Foreskin keratinocyte (primary cell): ENCODE measurements at places on chromosomes 2 and 18.

DNA sequence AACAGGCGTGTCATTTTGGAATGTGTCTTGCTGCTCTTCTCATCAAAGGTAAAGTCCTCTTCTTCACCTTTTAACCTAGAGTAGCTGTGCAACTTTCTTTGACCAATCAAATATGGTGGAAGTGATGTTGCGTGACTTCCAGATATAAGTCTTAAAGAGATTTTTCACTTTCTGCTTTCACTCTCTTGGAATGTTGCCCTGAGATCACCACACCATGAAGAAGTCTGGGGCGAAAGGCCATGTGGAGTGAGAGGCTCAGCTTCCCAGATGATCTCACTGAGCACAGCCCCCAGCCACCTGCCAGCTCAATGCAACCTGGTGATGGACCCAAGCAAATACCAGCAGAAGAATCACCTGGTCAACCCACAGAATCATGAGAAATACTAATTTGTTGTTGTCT, 7.1 kb upstream of the GALNT3 start:
- DNase-seq: no peak

DNA sequence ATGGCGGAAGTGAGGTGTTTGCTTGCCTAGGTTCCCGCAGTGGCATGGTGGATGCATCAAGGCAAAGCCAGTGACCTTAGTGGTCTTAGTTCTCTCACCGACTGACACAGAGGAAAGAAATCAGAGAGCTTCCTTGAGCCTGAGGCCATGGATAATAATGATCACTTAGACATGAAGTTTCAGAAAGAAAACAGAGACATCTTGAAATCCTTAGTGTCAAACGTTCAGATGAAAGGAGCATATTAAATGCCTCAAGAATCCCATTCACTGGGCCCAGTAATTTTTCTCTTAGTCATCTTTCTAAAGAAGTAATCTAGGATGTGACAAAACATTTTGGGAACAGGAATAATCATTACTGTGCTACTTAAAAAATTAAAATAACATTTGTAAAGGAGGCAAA, 35.2 kb downstream of the COPS8 start:
- no peak for DNase-seq

GRCh38 chr2:23297112-23297511, 87.9 kb upstream of the KLHL29 start:
- no peak for DNase-seq

GRCh38 chr2:71458413-71459083, 5.2 kb downstream of the DYSF start:
- DNase-seq: no peak

DNA sequence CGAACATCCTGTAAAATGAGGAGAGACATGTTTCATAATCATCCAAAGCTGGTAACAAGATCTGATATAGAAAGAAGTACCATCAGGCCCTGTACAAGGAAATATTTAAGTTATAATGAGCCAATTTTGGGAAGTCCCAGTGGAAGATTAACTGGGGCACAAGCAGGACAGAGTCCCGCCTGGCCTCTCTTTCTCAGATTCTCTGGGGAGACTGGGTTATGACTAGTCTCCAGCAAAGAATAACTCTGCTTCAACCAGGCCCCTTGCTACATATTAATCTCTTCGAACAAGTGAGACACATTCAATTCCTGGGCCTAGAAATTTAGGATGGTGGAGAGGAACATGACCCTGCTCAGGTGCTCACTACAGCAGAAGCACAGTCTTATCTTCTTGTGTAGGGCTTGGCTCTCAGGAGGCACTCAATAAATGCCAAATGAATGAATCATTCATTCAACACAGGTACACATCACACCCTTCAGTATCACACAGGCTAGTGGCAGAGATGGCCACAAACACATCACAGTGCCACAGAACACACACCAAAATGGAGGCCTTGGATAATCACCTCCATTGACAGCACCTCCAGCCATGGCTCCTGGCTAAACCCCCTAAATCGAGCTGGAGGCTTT, 46.4 kb upstream of the RNF152 start:
- no peak for DNase-seq

DNA sequence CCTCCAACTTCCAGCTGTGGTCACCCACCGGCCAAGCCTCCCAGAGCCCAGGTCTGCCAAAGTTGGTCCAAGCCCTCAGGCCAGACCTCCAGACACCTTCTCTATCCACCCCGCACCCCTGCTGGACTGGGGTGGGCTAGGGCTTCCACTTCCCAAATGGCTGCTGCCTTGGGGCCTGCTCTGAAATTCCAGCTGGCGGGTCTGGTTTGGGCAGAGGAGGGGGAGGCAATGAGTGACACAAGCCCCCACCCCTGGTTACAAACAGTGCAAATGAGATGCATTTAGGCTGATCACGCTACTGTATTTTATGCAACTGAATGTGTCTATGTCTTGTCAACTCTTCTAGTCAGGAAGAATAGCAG, 14.6 kb downstream of the POU3F3 start:
- DNase-seq: no peak

- no peak for DNase-seq
Observed at GRCh38 chr18:23203891-23204432, 68.7 kb downstream of the CABLES1 start.

DNA sequence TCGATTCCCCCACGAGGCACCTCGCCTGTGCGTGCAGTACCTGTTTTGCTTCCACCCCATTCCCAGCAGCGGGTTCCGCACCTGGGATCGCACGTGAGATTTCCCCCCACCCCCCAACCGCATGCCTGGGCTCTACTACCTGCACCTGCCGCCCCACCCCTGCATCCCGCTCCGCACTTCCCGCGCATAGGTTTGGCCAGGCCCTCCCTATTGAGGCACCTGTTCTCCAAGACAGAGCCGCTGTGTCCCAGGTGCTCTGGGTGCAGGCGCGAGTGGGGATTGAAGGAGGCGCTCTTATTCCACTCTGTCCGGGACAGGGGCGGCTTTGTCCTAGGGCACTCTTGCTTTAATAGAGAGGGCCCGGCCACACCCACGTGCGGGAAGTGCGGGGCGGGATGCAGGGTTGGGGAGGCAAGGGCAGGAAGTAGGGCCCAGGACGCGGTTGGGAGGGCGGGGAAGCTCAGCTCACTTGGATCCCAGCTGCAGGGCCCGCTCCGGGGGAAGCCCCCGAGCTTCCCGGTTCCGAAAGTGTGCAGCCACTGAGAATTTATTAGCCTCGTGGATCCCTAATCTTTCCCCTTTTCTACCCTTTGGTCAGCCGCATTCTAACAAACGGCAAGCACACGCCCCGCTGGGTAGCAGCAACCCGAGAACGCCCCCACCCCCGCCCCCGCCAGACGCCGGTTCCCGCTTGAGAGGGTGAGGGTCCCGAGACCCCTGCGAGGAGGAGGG, 670 bp upstream of the MOCOS start:
- peak; percentile 6 for DNase-seq

DNA sequence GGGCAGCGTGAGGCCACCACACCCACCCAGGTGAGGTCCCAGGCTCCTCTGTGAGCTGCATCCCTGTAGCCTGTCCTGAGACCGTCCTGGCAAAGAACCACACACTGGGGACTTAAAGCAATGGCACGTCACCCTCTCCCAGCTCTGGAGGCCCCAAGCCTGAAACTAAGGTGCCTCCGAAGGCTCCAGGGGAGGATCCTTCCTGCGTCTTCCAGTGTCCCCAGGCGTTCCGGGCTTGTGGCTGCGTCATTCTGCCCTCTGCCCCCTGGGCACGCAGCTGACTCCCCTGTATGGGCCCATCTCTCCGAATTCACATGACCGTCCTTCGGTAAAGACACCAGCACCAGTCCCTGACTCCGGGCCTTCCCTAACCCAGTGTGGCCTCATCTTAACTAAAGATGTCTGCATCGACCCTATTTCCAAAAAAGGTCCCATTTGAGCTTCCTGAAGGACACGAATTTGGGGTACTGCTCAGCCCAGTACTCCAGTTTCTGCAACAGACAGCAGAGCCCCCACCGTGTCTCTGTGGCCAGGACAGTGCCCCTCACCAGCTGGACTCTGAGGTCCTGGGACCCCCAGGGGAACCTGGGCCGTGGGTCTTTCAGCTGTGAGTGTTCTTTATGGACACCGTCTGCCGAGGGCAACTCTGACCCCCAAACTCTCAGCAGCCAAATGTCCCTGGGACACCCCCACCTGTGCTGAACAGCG, 75.2 kb upstream of the CTDP1 start:
- no peak for DNase-seq

- no peak for DNase-seq
Observed at GRCh38 chr18:76941284-76941683, 118.9 kb downstream of the ZNF236 start.

GRCh38 chr2:217004656-217005055, 144.8 kb upstream of the TNP1 start:
- no peak for DNase-seq

- no peak for DNase-seq
Observed at GRCh38 chr18:74604361-74604760, 6.7 kb downstream of the ZNF407 start.

- DNase-seq: no peak
Observed at GRCh38 chr2:181675254-181675653, 5.1 kb downstream of the NEUROD1 start.

DNA sequence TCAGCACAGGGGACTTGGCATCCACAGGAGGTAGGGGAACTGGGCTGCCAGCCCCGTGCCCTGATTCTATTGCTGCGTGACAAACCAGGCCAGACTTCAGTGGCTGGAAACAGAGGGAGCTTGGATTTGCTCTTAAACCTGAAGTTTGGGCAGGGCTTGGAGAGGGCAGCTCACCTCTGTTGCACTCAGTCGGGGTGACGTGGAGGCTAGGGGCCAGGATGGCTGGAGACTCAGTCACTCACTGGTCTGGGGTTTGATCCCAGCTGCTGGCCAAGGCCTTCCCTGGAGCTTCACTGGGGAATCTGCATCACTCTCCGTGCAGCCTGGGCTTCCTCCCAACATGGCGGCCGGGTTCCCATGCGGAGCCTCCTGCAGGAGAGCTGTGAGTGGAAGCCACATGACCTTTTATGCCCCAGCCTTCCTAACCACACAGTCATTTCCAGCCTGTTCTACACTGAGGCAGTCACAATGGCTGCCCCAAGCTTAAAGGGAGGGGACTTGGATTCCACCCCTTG, 175.2 kb upstream of the HDAC4 start:
- no peak for DNase-seq

DNA sequence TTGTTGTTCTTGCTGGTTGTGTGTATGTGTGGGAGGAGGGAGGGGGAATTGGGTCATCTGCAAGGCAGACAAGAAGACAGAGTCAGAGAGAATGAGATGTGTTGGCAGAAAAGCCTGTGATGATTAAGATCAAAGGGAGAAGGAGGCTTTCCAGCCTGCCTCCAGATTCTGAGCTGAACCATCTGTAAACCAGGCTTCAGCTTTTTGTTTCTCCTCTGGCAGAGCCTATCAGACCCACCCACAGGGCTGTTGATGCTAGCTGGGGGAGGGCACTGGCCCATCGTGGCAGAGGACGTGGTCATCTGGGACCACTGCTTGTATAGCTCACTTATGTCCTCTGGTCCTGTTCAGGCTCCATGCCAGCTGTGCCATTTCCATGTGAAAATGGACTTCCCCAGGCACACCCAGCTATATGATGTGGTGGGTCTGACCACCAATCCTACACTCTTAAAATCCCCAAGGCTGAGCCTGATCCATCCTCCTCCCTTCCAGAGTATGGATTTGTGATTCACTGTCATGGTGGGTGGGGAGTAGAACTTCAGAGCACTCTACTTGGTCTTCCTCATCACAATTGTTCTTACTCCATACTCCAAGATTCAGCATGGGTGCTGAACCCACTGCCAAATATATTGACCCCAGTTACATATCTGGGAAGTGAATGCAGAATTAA, 27.8 kb upstream of the COL6A3 start:
- DNase-seq: no peak
